ENCODE measurements at places on chromosomes 11 and 22.

- no peak for DNase-seq
Observed at GRCh38 chr11:35725885-35726284, 63.3 kb downstream of the TRIM44 start.

DNA sequence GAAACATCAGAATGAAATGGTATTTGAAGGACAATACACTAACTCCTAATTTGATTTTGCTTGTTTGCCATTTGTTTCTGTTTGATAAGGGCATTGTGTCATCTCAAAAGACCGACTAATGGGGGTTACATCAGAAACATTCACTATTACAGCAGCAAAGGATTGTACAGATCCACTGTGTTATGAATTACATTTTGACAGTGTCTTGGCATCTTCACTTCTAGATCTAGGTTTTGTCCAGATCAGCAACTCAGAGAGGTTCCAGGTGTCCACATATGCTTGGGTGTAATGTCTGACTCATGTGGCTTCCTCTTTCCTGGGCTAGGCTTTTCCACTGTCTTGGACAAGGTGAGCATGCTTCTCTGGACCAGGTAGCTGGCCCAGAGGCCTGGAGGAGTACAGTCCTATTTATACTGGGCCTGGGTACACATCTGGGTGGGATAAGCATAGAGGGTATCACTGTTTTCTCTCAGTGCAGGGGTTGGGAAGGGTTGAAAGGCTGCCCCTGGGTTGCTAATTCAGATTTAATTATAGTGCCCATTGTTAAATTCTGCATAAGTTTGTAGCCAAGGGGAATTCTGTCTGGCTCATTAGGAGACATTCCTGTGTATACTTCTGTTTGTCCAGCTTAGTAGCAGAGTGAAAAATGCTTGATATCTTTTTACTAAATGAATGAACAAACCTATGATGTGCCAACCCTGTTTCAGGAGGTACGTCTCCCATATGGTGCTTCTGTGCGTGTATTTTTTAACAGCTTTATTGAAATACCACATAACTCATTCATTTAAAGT lies 23.8 kb downstream of the DDI1 start:
- no peak for DNase-seq

- peak; percentile 64 for DNase-seq
Observed at GRCh38 chr11:104522650-104523049, 358.7 kb upstream of the PDGFD start.

DNA sequence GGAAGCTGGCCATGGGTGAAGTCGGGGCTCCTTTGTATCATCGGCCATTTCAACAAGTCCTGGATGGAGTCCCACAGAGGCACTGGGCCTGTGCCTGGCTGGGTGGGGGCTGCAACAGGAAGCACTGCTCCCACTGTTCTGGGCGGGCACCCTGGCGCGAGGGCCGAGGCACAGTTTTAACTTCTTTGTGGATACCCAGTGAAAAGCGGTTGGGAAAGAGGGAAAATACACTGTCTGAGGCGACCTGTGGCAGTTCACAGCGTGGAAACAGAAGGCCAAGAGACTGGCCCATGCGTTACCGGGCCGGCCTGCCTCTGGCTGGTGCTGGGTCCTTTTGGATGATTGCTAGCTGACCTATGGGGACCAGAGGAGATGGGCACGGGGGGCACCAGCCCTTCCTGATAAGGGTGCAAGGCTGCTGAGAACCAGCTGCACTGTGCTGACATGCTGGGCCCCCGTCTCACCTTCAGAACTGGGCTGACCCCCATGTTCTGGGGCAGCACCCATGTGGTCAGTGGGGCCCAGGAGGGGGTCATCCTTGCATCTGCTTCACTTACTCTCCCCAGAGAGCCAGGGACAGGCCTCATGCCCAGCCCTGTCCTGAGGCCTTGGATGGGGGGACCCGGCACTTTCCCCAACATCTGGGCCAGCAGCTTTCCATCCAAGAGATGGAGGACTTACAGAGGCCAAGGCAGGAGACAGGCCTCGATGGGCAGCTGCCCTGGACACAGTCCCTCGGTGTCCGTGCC lies 4.2 kb downstream of the OVOL1 start:
- no peak for DNase-seq

- peak; percentile 65 for DNase-seq
Observed at GRCh38 chr22:40024201-40025061, 29.7 kb downstream of the FAM83F start.

GRCh38 chr11:86663761-86664160 lies 8.7 kb downstream of the ME3 start:
- no peak for DNase-seq

- no peak for DNase-seq
Observed at GRCh38 chr11:7595016-7595866, 78.1 kb downstream of the CYB5R2 start.

- no peak for DNase-seq
Observed at GRCh38 chr22:41963453-41964111, 5.7 kb upstream of the SEPTIN3 start.

GRCh38 chr11:97269527-97269926 lies 879.7 kb downstream of the JRKL start:
- DNase-seq, result no peak

DNA sequence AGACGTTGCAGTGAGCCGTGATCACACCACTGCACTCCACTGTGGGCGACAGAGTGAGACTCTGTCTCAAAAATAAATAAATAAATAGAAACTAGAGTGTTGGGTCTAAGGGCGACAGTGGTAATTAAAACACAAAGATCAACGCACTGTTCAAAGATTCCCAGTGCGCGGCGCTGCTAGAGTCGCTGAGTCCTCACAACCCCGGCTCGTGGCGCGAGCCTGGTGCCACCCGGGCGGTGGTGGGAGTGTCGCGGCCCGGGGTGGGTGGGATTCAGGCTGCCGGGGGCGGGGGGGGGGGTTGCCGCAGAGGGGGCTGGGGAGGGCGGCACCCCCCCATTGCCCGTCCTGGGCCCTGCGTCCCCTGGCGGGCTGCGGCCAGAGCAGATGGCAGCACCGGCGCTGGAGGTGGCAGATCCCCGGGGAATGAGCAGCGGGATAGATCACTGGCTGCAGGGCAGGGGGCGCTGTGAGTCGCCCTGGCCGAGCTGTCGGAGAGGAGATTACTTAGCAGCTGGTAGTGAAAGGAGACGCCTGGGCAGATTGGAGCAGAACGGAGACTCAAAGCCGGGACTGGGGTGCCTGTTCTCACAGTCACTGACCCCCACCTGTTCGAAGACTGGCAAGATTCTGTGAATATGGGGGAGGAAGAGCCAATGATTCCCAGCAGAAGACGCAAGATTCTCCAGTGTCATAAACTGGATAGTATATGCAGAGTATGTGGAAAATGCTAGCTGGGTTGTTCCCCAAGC lies 30.2 kb upstream of the APOBEC3A start:
- DNase-seq, result peak; percentile 87

- DNase-seq, result no peak
Observed at GRCh38 chr11:27229511-27230191, 133.4 kb downstream of the CCDC34 start.

GRCh38 chr11:78022397-78023396 lies at the start of gene KCTD14:
Gene KCTD14, minus strand, starts transcription at chr11:78023276. Its CDS starts 27 bp downstream, at chr11:78023249.
- DNase-seq, result peak; percentile 82

GRCh38 chr22:32650553-32651345 lies 150.8 kb upstream of the TIMP3 start:
- DNase-seq, result no peak

DNA sequence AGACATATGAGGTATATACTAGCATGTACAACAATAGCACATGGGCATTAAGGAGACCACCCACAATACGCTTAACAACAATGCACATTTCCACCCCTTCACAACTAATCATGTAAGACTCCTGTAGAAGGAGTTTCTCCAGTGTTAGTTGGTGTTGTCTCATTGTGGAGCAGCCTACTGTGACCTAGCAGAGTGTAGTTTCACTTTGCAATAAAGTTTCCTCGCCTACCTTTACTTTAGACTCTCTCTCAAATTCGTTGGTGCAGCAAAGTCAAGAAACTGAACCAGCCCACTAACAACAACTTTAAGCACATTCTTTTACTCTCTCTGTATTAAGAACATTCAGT lies 863.6 kb downstream of the FAM181B start:
- no peak for DNase-seq

- no peak for DNase-seq
Observed at GRCh38 chr11:127445476-127445875, 444.9 kb upstream of the KIRREL3 start.

DNA sequence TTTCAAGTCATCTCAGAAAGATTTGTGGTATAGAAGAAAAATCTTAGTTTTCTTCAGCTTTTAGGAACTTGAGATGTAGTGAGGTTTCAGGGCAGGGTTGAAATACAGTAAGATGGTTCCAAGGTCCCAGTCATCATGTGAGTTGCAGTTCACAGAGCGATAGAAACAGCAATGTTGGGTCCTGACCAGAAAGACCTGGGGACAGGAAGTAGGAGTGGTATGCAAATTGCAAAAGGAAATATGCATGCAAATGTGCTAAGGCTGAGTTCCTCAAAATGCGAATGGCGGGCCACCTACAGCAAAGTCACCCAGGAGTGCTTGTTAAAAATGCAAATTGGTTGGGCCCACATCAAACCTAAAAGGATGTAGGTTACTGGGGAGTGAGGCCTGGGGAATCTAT lies 1032.7 kb upstream of the TENM4 start:
- no peak for DNase-seq

DNA sequence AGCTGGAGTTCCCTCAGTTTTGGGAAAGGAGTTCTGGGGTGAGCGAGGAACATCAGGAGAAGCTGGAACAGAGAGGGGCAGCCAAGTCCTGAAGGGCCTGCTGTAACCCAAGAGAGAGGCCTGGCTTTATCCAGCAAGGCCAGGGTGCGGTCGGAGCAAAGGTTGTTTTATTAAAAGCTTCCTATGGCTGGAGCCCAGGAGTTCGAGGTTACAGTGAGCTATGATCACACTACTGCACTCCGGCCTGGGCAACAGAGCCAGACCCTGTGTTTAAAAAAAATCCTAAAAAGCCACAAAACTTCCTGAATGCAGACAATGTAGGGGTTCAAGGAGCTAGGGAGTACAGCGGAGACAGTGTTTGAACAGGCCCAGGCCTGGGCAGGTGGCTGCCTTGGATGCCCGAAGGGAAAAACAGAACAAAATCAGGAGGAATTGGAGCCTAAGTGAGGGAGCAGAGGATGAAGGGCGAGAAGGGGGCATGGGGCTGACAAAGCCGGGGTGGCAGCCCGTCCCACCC lies 22.2 kb upstream of the MALAT1 start:
- no peak for DNase-seq

- DNase-seq, result no peak
Observed at GRCh38 chr22:44963832-44964721, 45.7 kb downstream of the PHF21B start.

DNA sequence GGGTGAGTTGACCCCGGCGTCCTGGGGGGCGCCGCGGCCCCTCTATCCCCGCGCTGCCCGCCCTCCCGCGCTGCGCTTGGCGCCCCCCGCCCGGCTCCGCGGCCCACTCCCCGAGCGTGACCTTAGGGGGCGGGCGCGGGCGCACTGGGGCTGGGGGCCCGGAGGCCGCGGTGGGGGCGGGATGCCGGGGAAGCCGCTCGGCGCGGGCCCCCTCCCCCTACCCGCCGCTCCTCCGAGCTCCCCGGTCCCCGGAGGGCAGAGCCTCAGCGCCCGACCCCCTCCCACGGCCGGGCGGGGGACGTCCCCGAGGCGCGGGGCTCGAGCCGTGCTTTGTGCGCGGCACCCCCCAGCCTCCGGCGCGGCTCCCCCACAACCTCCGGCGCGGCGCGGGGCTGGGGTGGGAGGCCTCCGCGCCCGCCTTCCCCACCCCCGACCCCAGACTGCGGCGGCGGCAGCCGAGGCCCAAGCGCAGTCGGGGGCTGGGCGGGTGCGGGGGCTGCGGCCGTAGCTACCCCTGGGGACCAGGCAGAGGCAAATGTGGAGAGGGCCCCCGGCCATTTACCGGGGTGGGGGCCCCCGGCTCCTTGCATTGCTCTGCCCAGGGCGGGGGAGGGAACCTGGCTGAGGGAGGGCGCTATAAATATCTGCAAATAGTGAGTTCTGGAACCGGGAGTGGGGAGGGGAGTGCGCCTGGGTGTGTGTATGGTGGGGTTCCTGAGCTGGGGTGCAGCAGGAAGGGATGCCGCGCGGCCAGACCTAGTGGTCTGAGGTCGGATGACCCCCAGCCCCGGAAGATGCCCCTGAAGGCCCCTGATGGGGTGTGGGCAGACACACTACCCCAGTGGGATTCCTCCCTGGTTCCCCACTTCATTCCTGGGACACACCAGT lies 988 bp downstream of the MGAT3 start:
- DNase-seq, result no peak

- DNase-seq, result no peak
Observed at GRCh38 chr11:7490535-7490934, 5.2 kb downstream of the OLFML1 start.

DNA sequence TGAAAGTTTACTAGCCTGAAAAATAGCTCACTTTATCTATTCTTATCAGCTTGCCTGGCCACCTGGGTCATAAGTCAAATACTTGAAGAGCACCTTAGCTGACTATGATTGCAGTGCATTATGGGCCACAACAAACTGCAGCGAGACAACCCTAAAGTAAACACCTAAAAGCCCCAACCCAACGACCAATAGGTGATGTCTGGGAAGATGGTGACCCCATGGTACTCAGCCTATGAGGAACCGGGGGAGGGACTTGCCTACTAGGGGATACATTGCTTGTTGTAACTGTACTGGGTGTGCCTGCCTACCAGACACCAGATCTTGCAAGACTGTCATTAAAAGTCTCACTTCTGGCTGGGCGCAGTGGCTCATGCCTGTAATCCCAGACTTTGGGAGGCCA lies 35.6 kb upstream of the APOBEC3A start:
- DNase-seq, result no peak

- DNase-seq, result no peak
Observed at GRCh38 chr11:1197431-1197885, 25.4 kb upstream of the MUC5B start.

GRCh38 chr11:38160433-38160832 lies 1562.4 kb upstream of the RAG2 start:
- no peak for DNase-seq

DNA sequence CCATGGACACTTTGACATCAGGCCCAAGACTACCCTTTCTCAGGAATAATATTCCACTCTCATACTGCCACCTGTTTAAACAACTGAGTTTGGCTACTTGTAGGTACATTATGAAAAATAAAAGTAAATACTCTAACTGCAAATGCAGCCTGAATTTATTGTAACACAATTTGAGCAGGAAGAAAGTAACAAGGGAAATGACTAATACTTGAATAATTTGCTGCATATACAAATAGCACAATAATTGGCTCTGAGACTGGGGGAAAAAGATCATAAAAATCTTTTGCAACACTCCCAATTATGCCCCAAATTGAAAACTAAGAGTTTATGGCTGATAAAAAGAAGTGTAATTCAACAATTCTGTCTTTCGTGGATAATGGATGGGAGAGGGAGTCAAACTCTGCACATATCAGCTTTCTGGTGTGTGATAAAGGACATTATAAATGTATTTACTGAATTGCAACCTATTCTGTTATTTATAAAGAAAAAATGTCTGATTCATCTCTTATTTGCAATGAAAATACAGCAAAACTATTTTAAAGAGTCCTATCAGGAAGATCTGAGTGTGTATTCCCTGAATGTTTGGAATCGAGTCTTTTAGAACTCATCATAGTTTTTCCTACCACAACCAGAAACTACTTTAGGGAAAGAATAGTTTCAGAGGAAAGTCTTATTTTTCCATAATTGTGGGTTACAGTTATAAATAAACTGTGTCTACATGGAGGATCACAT lies 359.0 kb downstream of the JRKL start:
- no peak for DNase-seq

GRCh38 chr11:20668844-20669819 lies at the start of gene NELL1:
Gene NELL1, plus strand, starts transcription at chr11:20669586.
- DNase-seq, result no peak

GRCh38 chr11:120899720-120900119 lies 124.2 kb upstream of the TBCEL start:
- no peak for DNase-seq

- DNase-seq, result peak; percentile 83
Observed at GRCh38 chr11:10366568-10367331, 61.9 kb downstream of the ADM start.
